SK-N-SH (cell line): ENCODE measurements at places on chromosomes 5 and 9.
A peak's percentile ranks its signal among the peaks of the same experiment; 100 is the strongest.

GRCh38 chr9:92151691-92152393 lies 36.6 kb upstream of the SPTLC1 start:
- peak; percentile 74 for DNase-seq

DNA sequence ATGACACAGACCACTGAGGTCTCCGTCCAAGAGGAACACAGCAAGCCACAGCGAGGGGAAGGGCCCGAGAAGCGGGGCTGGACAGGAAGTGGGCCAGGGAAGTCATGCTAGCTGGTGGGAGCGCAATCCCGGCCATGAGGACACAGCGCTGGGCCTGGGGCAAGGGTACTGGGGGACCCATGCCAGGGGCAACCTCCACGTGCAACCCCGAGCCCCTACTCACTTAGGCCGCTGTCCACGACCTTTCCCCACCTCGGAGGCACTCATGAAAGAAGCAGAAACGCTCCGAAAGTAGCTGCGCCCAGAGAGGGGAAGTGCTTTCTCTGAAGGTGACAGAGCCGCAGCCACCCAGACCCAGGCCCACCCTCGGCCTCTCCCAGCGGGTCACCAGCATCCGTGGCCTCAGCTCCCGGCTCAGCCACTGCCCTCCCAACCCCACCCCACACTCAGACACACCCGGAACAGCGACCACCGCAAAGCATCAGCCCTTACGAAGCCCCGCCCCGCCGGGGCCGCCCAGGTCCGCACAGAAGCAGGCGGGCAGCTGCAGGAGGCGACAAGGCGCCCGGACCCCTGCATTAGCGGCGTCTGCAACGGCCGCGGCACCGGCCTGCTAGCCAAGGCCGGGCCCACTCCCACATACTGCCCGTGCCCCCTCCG lies 782 bp downstream of the BICD2 start:
- DNase-seq: peak; percentile 81

- DNase-seq: no peak
Measured at GRCh38 chr5:14914193-14914592, 42.6 kb upstream of the ANKH start.

GRCh38 chr9:2610985-2611384 lies 10.6 kb upstream of the VLDLR start:
- DNase-seq: no peak

DNA sequence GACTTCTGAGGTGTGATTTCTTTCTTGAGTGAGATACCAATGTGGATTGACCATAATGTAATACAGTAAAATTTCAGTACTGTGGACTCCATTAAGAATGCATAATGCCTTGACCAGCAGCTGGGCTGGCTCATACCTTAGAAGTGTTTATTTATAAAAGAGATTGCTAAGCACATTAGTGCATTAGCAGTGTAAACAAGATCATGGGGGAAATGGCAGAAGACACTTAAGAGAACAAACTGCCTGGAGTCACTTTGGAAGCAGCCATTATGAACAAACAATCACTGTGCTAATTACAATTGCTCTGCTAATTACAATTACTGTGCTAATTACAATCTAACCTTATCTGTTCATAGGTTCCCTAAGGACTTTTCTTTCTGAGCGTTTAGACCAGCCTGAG lies 104.2 kb downstream of the TRIM32 start:
- DNase-seq: no peak

DNA sequence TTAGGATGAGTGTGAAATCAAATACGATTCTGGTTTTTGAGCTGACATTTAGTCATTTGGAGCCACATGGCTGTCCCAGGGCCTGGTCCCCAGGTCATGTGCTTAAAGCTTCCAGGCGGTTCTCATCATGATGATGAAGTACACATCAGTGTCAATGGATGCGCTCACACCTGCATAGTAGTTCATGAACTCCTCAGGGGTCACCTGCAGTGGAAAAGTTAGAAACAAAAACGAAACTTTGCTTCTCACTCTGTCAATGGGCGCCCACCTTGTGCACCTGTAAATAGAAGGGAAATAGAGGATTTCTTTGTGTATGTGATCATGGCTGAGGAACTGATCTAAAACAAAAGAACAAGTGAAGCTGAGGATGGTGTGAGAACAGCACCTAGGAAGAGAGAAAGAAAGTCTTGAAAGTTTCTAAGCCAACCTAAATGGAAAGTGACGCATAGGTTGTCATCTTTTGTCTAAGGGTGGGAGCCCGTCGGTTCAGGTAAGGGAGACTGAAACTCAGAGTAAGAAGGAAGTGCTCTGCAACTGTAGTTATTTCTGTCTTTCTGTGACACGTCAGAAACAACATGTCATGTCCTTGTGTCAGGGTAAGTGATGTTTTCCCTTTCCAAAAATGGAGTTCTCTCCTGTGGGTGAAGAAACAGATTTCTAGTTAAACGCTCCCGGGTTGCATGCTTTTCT lies 33.8 kb downstream of the CAPSL start:
- no peak for DNase-seq

GRCh38 chr9:74245866-74246497 lies 251.2 kb upstream of the RORB start:
- no peak for DNase-seq

DNA sequence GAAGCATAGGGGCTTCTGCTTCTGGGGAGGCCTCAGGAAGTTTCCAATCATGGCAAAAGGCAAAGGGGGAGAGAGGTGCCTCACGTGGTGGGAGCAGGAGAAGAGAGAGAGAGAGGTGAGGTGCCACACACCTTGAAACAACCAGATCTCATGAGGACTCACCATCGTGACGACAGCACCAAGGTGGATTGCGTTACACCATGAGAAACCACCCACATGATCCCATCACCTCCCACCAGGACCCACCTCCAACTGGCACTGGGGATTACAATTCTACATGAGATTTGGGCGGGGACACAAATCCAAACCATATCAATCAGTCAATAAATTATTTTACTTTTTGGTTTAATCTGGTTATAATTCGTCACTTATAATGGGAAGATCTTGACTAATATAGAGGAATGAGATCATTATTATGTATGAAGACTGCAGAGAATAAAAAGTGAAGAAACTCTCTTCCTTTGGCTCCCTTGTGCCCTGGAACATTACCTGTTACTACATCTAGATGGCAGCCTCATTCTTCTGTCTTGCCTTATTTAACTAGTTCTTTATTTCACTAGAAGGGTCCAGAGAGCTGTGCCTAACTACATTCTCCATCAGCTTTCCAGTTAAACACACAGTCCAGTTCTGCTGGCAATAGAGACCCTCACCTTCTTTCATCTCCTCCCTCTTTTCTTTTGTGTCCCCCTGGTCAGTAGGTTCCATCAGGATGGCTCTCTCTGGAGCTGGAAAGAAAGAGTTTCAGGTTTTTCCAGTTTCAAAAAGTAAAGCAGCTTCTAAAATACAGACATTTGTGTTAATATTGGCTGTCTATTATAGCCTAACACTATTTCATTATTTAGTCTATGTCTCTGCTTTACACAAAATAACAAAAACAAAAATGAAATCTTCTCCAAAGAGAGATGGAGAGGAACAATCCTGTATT lies 21.7 kb upstream of the SPINK7 start:
- DNase-seq: peak; percentile 16

DNA sequence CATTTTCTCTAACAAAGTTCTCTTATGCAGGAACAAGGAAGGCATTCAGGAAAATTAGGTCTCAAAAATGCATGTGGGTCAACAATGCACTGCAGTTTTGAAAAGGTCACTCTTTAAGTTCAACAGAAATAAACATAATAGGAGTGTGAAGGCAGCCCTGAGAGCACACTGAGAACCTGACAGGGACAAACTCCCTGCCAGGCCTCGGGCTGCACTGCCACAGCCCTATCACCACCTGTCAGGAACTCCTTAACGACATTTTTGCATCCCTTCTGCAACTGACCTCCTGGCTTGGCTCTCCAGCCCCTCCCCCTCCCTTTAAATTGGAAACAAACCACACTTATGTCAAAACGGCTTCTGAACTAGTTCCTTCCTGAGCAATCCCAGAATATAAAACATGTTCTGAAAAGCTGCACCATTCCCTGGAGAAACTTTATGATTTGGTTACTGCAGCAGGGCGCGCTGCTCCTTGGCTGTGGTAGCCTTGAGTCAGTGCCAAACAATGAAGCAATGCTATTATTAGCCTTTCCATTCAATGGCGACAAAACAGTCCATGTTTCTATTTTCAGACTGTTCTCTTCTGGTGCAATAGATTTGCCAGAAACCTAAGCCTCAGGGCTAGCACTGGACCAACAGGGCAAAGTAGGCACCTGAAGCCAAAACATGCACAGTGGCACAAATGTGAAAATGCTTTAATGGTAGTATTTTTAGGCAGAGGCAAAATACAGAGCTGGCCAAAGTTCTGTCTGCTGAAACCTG lies 160.1 kb upstream of the ZNF608 start:
- peak; percentile 20 for DNase-seq

GRCh38 chr9:3760031-3760430 lies 234.2 kb upstream of the RFX3 start:
- no peak for DNase-seq

- DNase-seq: no peak
Measured at GRCh38 chr9:126706698-126707053, 92.9 kb downstream of the LMX1B start.

GRCh38 chr5:88877826-88878225 lies 5.2 kb downstream of the MEF2C start:
- DNase-seq: no peak

DNA sequence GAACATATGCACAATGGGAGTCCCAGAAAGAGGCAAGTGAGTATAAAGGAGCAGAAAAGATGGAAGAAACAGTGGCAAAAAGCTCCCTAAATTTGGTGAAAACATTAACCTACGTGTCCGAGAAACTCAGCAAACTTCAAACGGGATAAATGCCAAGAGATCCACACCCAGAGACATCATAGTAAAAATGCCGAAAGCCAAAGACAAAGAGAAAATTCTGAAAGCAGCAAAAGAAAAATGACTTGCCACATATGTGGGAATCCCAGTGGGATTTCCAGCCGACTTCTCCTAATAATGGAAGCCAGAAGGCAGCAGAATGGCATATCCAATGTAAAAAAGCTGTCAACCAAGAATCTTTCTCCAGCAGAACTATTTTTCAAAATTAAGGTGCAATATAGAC lies 101.2 kb downstream of the ADAMTS2 start:
- DNase-seq: no peak

GRCh38 chr5:514673-515072 lies 9.6 kb downstream of the SLC9A3 start:
- DNase-seq: no peak

DNA sequence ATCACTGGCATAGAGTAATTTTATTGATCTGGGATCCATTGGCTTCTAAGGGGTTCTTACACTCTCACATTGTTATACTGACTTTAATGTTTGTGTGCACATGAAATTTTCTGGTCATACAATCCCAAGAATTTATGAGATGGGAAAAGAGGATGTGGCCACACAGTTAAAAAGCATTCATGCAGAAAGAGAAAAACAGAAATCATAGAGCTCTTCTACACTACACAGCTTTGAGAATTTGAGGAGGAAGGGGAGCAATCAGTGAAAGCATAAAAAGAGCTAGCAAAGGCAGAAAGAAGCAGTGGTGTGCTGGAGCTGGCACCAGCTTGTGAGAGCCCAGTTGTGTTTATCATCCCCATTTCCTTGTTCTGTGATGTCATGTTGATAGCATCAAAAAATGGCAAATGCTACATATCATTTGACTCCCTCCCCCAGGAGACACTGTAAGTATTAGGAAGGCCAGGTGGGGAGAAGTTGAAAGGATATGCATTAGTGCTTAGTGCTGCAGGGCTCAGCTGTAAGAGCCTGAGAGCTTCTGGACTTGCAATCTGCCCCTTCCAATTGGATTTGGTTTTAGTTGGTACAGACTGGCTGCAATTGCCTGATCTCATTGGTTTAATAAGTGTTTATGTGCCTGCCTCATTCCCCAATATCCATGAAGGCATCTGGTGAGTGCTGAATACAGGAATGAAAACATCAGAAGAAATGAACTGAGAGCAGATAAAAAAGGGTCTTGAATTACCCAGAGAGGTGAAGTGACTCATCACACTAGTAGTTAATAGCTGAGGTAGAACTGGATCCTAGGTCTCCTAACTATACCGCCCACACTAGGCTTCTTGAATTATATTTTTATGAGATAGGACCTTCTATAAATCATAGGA lies 30.9 kb downstream of the RHOBTB3 start:
- DNase-seq: peak; percentile 57

GRCh38 chr9:75033791-75034473 lies 5.8 kb upstream of the CARNMT1 start:
- no peak for DNase-seq

DNA sequence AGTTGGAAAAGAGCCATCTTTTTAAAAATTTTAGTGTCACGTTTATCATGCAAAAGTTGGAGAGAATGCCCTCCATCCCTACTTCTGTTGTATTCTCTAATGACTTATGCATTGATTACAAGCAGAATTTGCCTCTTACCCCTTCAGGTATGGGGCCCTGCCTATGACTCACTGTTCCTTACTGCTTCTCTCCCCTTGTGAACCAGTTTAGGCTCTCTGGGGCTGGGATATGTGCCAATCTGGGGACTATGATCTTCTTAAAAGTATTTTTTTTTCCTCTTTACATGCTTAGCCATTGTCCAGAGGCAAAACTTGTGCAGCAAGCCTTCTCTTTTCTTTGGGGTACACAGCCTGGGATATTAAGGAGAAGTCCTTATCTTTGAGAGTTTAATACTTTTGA lies 37.4 kb downstream of the CAMK4 start:
- no peak for DNase-seq

DNA sequence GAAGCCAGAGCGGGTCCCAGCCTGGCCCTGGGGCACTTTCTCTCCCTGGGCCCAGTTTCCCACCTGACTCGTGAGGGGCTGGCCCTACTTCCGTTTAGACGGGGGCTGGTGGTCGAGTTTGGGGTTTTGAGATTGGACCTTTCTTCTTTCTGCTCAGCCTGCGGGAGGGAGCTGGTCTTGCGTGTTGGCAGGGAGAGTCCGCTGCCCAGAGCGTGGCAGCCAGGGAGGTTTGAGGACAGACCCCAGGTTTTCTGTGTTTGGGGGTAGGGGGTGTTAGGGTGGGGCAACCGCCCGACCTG lies 6.0 kb upstream of the PITX1 start:
- no peak for DNase-seq

- DNase-seq: no peak
Measured at GRCh38 chr5:32163785-32164184, 10.3 kb downstream of the GOLPH3 start.
